ENCODE measurements at places on chromosomes 3 and 15.

DNA sequence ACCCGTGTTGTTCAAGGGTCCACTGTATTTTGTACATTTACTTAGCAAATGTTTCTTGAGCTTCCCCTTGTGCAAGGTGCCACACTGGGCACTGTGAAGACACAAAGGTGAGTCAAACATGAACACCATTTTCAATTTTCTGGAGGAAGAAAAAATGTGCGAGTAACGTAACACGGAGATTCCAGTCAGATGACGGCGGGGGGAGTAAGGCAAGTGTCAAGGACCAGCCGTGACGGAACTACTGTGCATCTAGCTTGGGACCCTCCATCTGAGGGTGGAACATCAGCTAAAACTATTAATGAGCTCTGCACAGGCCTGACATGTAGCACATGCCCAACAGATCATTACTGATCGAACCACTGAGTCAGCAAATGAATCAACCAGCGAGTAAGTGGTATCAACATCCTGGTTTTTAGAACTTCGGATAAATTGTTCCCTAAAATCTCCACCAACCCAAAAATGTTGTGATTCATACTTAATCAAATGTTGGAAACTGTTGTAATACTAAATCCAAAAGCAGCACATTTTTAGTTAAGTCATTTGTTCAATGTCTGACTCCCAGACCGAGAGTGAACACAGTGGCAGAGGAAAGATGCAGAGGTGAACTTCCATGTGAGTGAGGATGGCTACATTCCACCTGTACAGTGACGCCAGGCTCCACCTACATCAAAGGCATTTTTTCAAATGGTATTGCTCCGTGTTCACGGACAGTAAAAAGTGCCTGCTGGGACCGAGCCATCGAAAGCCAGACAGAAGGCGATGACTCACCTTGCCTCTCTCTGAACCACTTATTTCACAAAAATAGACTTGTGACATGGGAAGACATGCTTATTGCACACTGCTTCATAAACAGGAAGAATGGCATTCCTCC lies 172.2 kb downstream of the ATP10A start:
- DNase-seq: no peak

DNA sequence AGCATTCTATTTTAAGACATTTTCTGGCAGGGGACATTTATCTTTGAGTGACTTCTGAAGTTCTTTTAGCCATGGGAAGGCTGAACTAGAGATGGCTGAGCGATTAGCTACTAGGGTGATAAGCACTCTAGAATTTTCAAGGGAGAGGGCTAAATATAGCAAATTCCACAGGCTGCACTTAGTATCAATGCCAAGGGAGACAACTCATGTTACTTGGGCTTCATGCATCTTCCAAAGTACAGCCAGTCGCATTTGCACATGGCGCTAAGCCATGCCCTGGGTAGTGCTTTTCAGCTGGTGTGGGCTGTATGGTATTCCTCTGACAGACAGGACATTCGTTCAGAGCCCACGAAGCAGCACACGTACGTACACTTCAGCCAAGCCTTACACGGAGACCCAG lies 69.6 kb downstream of the RYR3 start:
- DNase-seq: no peak

GRCh38 chr15:28098766-28099554 lies at the start of gene OCA2:
OCA2 (minus strand) TSS chr15:28099315; CDS start chr15:28081874, 17,441 bp downstream.
- no peak for DNase-seq

DNA sequence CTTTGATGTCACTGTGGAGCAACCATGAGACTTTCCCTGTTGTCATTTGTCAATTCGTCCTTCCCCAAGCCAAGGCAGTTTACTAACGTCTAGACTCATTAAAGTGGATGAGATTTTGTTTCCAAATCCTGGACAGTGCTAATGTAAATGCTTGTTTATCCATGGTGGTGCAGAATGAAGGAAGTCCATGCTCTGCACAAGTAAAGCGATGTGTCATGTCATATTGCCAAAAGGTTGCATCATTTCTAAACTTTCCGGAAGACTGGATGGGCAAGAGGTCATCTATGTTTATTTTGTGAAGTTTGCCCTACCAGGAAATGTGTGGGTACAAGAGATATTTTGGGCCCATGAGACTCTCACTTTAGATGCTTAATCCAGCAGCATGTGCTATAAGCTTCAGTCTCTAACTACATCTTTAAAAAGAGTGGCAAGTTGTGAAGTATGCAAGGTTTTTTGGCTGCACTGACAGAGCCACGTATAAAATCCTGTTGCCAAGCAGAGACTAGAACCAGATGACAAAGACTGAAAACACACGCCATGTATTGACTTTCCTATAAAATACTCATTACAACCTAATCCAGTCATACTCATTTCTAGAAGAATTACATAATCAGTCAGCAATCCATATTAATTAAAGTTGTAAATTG lies 72.1 kb upstream of the FNDC3B start:
- no peak for DNase-seq

- no peak for DNase-seq
Measured at GRCh38 chr3:87336761-87337160, 60.4 kb upstream of the POU1F1 start.

DNA sequence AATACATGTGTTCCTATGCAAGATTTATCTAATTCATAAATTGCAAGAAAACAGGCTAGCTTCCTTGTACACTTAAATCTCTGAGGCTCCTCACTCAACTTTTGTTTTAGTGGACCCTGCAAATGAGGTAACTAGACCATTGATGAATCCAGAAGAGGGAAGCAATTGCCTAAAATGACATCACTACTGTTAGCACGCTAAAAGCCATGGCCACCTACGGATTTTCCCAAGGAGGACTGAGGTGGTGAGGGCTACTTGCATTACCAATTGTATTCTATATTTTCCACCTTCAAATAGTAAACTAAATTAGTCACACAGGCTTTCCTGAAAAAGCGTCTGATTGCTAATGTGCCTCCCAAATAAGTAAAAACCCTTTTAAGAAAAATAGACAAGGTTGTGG lies 140.7 kb downstream of the GADL1 start:
- DNase-seq: no peak

DNA sequence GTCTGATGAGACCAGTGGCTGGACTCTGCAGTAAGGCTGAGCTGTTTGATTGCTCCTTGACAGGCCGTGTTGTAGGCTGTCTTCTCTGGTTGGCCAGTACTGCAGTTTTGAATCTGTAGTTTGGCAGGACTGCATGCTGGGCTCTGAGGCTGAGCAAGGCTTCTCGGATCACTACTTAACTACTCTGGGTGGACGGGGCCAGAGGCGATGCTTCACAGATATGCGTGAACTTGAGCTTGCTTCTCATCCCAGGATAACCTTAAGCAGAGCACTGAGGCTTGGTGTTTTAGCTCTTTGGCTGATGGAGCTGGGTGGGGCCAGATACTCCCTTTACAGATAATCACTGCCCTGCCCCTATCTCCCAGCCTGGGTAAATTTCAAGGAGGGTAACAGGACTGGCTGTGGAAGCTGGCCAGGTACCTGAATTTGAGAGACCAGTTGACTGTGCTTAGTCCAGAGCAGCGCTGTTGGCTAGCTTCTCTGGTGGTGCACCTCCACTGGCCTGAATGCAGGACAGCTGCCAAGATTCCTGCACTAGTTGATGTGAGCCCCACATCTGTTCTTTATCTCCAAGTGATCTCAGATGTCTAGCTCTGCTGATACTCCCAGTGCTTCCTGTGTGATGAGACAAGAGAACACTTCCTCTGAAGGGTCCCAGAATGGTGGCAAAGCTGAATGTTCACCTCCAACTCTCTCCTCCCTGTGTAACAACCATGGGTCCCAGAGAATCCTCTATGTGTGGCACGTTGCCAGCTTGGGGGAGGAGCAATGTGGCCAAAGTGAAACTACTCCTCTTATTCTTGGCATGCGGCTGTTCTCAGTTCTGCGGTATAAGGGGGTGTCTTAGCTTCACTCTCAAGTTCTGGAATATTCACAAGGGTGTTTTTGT lies 37.9 kb downstream of the RPL39L start:
- DNase-seq: peak; percentile 10
